ENCODE measurements at places on chromosomes 6 and 20.
A peak's percentile ranks its signal among the peaks of the same experiment; 100 is the strongest.

DNA sequence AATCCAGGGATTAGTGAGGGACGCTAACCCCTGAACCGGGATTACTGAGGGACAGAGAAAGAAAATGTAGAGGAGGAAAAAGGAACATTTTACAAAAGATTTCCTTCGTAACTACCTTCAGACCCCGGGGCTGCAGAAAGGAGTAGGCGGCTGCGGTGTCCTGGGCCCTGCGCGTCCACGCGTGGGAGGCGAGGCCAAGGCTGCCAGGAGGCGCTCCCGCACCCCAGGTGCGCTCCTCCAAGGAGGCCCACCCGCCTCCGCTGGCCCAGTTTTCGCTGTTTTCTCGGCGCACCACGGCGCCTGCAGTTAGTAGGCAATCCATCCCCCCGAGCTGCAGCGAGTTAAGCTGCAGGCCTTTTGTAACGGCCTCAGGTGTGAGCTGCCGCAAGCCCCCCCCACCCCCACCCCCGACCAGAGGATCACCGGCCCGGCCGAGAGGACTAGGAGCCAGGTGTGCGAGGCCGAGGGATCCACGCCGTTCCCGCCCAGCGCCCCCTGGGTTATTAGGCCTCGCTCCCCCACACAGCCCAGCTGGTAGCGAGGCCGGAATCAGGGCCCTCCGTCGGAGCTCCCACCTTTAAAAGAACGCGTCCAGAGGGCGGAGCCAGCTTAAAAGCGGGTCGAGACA lies 380.3 kb upstream of the ARID1B start:
- peak; percentile 75 for DNase-seq

GRCh38 chr20:21352703-21353102 lies 44.6 kb downstream of the NKX2-4 start:
- DNase-seq, result no peak

DNA sequence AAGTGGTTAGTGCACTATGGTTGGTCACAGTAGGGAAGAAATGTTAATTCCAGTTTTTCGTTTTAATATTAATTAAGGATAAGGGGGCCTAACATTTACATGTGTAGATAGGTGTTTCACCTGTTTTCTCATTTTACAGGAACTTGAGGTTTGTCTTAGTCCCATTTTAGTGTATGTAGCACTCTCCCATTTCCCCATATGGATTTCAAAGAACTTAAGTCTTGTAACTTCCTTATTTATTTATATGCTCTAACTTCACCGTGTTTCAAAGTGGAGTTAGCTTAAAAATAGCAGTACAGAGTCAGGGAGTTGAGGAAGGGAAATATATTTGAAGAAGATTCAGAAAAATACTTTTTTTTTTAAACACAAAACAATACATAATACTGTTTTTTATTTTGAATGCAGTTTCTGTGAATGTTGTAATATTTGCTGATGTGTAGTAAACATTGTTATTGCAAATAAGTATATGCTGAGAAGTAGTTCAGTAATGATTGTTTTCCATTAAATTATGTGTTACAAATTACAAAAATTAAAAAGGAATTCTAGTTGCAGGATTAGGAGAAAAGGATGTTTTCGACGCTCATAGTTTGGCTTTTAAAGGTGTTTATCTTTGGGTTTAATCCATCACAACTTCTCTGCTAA lies 3.5 kb downstream of the SCAF8 start:
- no peak for DNase-seq

DNA sequence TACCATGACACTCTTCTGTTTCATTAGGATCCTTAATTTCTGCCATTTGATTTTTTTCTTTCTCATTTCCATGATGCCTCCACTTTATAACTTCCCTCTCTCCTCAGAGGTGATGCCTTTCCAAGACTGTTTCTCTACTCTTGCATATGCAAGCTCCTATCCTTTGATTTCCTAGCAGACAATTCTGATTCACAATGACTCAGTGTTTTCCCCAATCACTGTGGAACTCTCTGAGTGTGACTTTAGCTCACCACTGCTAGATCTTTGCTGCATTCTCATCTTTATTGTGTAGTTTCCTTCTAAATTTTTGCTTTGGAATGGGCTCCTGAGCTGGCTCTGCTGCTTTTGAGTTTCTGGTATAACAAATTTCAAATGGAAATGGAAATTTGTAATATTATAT lies 184.9 kb downstream of the TINAG start:
- DNase-seq, result no peak

DNA sequence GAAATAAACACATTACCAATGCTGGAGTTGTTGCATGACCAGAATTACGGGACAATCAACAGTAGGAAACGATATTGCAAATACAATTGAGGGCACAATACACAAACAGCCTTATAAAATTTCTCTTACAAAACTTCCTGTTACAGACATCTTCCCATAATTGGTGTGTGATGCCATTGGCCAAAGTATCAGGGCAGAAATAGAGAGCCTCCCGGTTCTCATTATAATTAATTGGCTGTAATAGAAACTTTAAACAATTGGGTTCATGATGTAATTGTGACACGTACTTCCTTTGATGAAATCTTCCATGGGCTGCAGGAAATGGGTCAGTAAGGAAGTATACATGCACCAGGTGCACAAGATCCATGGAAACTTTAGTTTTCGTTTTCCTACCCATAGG lies 40.3 kb upstream of the RALGAPA2 start:
- DNase-seq, result no peak

DNA sequence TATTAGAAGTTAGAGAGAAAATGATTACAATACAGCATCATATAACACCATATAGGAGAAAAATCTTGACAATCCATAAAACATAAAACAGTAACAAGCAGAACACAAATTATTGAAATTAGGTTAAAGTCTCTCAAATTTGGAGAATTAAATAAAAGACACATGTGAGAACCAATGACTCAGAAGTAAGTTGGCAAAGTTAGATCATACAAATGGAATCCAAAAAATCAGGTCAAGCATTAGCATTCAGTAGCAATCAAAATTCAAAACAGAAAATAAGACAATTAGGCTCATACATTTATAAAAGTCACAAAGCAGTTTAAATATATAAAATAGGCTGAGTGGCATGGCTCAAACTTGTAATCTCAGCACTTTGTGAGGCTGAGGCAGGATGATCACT lies 775.6 kb downstream of the PHF3 start:
- DNase-seq, result no peak

- peak; percentile 21 for DNase-seq
Observed at GRCh38 chr20:47821481-47822100, 36.3 kb upstream of the SULF2 start.

- no peak for DNase-seq
Observed at GRCh38 chr6:123681957-123682462, 45.3 kb upstream of the TRDN start.

DNA sequence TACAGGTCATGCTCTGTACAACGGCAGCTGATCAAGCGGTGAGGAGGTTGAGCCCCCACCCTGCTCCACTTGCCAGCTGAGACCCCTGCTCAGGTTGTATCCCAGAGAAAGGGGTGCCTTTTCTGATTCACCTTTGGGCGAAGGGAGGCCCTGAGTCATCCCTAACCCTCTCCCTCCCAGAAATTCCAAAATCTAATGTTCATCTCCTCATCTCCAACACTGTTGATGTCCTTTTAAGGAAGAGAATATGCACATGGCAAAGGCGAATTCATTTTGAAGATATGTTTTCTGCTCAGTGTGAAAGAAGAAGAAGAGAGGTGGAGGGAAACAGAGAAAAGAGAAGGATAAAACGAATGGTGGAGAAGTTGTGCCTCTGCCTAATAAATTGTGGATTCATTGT lies 120.5 kb downstream of the SCML4 start:
- no peak for DNase-seq

DNA sequence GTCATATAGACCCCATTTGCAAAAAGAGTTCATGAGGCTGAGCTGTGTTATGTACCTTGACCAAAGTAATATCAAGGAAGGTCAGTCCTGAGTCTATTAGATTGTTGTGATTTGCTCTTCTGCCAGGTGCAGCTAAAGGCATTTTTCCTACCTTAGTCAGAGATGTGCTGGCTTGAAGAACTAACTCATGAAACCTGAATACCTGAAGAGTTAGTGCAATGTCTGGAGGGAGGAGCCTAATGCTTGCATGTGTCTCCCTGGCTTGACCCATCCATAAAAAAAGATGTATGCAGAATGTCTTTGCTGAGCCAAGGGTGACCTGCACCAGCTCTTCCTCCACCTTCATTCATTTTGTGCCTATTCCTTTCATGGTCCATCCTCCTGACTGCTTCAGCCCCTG lies 742.0 kb downstream of the KIF16B start:
- no peak for DNase-seq

DNA sequence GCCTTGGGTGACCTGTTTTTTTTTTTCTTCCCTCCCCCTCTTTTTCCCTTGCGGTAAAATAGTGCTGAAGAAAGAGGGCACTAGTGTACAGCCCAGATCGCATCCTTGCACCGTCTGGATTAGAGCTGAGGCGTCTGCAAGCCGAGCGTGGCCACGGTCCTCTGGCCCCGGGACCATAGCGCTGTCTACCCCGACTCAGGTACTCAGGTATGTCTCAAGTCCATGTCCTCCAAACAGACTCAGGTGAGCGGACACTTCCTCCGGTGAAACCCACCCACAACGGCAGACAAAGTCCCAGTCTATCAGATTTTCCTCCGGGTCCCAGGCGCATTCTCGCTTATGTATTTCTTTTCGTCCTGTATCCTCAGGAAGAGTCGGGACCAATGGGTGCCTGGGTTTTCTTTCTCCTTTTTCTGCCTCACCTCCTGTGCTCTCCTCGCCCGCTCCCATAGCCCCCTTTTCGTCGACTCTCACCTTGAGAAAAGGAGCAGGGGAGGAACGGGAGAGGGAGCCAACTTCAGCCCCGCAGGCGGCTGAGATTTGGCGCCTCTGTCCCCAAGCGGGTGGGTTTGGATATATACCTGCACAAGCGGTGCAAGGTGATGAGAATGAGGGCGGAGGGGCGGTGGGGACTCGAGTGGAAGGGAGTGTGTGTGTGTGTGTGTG lies 1.1 kb upstream of the GRM1 start:
- no peak for DNase-seq

GRCh38 chr6:35694462-35694861 lies 5.7 kb upstream of the FKBP5 start:
- no peak for DNase-seq

DNA sequence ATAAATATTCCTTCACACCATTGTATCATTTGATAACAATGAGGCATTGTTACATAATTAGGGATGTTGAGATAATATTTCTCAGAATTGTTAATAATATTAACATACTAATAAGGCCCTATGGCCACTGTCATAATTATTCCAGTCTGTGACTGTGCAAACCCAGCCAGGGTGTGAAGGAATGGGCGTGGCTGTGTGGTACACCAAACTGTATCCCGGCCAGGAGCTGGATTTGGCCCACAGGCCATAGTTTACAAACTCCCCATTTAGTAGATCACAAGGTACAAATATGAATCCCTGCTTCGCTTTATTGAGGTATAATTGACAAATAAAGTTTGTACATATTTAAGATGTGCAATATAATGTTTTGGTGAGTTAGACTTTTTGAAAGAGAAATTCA lies 894.7 kb downstream of the C6orf118 start:
- no peak for DNase-seq

DNA sequence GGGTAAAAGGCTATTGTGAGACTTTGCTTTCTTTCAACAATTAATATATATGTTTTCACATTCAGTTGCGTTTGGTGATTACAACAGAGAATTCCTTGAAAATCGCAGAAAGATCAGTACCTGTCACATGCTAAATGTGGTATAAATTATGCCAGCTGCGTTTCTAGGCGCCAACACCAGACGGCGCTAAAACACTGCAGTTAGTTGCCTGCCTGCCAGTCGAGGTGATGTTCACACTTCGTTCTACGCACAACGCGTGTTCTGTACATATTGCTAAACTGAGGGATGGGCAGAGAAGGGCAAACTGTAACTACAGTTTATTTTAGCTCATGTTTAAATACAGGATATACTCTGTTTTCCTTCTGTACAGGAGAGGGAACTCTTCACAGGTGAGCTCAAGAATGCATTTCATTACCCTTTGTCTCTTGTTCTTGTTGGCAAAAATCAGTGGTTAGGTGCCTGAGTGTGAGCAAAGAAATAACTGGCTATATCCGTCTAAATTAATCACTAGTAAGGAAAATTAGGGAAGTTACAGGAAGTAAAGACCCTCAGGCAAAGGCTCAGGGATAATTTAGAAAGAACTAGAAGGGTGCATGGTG lies 100.1 kb upstream of the RGS17 start:
- no peak for DNase-seq

- DNase-seq, result no peak
Observed at GRCh38 chr6:52392944-52393343, 27.2 kb upstream of the EFHC1 start.

DNA sequence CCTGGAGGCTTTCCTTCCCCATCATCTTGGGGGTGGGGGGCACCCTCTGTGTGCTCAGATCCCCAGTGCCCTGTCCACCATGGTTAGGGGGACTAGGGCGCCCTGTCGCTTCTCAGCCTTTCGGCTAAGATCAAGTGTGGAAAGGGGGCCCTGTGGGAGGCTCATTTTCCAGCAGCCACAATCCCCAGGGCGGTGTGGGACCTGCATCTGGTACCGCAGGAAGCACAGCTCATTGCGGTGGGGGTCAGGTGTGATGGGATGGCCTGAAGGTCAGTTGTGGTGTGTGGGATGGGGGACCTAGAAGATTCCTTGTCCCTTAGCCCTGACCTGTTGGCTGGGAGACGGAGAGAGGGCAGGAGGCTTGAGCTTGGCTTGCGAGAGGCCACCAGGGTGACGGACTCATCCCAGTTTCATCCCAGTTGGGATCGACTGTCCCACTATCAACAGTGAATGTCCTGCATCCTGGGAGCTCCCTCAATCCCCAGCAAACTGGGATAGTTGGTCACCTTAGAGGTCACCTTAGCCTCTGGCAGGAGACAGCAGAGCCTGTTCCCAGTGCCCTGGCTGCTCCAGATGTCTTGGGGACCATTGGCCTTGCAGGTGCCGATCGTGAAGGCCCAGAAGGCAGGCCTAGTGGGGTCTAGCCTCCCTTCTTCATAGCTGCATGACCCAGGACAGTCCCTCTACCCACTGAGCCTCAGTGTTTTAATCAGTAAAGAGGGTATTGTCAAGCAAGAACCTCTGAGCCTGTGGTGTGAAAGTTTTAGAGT lies 64.5 kb upstream of the PMEPA1 start:
- DNase-seq, result peak; percentile 31

GRCh38 chr6:11500008-11500407 lies 37.5 kb upstream of the TMEM170B start:
- DNase-seq, result no peak

DNA sequence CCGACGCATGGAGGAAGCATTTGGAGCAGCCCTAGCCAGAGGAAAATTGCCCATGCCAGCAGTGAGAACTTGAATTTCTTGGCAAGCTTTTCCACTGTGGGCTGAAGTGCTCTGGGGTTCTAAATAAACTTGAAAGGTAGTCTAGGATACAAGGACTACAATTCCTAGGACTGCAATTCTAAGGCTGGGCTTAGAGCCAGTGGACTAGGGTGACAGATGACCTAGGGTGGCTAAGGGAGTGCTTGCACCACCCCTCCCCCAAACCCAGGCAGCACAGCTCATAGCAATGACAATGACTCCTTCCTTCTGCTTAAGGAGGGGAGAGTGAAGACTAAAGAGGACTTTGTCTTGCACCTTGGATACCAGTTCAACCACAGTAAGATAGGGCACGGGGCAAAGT lies 122.3 kb downstream of the THBS2 start:
- DNase-seq, result no peak

GRCh38 chr6:79614326-79615305 lies 16.5 kb upstream of the SH3BGRL2 start:
- DNase-seq, result no peak

Data from activated effector memory CD4-positive, alpha-beta T cell treated with anti-CD3 and anti-CD28 coated beads, Interleukin-2, amount 50 U/mL, for 16 hours (primary cell).